ENCODE measurements at places on chromosomes 7 and 10. TPM values are rescaled to one million over a fixed set of nuclear protein-coding genes. Genes with fewer than 3 reads are reported as not detected.

ITPRID1 gene
- total RNA-seq: not detected

NUDT13 gene
- total RNA-seq: 1.3 TPM

DNA sequence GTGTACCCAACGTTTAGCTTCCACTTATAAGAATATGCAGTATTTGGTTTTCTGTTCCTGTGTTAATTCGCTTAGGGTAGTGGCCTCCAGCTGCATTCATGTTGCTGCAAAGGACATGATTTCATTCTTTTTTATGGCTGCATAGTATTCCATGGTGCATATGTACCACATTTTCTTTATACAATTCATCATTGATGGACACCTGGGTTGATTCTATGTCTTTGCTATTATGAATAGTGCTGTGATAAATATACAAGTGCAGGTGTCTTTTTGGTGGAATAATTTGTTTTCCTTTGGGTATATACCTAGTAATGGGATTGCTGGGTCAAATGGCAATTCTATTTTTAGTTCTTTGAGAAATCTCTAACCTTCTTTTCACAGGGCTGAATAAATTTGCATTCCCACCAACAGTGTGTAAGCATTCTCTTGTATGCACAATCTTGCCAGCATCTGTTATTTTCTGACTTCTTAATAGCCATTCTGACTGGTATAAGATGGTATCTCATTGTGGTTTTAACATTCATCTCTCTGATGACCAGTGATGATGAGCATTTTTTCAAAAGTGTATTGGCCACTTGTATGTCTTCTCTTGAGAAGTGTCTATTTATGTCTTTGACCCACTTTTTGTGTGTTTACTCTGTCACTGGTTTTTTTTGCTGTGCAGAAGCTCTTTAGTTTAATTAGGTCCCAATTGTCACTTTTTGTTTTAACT is 72.5 kb upstream of the CC2D2B start:
- no peak for DNase-seq

GRCh38 chr7:22140578-22140977 is 194.9 kb upstream of the CDCA7L start:
- no peak for DNase-seq

DNA sequence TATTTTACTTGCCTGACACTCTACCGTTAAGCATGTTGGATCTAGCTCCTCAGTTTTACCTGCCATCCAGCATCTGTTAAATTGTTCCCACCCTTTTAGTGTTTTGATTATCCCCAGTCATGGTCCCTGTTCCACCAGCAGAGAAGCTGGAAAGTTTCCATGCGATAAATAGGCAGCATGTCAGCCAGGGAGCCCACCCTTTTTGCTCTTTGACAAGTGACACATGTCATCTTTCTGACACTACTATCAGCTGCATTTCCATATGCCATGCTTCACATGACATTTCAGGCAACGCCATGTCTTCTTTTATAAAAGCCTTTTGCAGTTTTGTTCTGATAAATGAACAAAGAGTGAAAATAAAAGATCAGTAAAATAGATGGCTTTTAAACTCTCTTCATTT is 310.8 kb downstream of the MAGI2 start:
- DNase-seq: no peak
